Kidney glomerular epithelial cell (primary cell): ENCODE measurements at places on chromosomes 1 and 21.
A peak's percentile ranks its signal among the peaks of the same experiment; 100 is the strongest.

DNA sequence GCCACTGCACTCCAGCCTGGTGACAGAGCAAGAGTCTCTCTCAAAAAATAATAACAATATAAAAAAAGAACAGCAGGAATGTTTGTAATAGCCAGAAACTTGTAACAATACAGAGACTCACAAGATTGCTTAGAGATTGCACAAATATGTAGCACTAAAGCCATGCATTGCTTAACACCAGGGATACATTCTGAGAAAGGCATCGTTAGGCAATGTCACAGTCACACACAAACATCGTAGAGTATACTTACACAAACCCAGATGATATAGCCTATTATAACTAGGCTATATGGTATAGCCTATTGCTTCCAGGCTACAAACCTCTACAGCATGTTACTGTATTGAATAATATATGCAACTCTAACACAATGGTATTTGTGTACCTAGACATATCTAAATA lies 45.3 kb downstream of the GPATCH2 start:
- no peak for DNase-seq

- DNase-seq = no peak
Observed at GRCh38 chr1:204437796-204438570, 26.4 kb upstream of the PPP1R15B start.

- DNase-seq = no peak
Observed at GRCh38 chr1:9251501-9251900, 16.9 kb downstream of the H6PD start.

- DNase-seq = no peak
Observed at GRCh38 chr1:79478728-79479373, 472.3 kb upstream of the ADGRL4 start.

DNA sequence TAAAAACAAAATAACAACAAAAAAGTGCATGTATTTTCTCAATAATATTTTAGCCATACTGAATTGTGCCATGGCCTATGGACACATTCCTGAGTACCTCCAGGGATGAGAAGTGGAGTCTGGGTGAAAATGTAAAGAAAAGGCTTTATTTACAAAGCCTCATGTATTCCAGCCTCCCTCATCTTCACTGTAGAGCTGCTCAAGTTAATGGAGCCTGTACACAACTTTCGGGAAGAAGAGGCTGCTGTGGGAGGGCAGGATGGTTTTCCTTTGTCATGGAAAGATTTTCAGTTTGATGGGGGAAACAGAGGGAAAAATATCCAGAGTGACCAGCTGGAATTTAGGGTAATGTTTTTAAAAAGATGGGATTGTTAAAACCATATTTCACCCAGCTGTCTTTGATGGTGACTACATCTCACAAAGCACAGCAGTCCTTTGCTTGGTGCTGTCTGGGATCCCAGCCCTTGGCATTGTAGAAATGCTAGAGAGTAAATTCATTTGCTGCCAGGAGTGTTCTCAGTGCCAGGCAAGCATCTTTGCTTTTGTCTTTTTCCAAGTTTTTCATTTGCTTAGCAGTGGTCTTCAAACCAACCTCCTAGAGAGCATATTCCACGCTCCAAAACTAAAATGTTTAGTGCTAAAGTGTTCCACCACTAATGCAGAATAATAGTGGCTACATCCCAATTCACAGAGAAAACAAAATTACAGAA lies 54.9 kb downstream of the DPT start:
- no peak for DNase-seq

GRCh38 chr1:245996811-245997210 lies 510.3 kb downstream of the SMYD3 start:
- no peak for DNase-seq

GRCh38 chr1:27455139-27455811 lies 34.7 kb downstream of the WASF2 start:
- DNase-seq = peak; percentile 85

GRCh38 chr1:204286831-204287421 lies 72.8 kb downstream of the PLEKHA6 start:
- DNase-seq = no peak

DNA sequence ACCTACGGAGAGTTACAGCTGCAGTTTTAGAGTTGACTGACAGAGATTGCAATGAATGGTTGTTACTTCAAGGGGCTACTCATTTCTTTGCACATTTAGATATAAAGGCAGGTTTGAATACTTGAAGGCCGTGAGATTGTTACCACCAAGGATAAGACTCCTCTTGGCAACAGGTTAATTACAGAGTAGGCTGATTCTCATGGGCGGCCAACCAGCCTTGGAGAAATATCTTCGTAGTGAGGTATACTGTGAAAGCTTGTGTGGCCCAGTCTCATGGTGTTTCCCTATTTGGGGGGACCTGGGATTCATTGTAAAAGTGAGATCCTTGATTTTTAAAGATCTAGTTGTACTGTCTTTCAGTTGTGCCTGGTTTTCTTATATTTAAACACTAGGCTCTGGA lies 103.2 kb upstream of the OLFM3 start:
- DNase-seq = peak; percentile 41

GRCh38 chr1:1127551-1128451 lies 11.9 kb upstream of the C1orf159 start:
- DNase-seq = no peak

DNA sequence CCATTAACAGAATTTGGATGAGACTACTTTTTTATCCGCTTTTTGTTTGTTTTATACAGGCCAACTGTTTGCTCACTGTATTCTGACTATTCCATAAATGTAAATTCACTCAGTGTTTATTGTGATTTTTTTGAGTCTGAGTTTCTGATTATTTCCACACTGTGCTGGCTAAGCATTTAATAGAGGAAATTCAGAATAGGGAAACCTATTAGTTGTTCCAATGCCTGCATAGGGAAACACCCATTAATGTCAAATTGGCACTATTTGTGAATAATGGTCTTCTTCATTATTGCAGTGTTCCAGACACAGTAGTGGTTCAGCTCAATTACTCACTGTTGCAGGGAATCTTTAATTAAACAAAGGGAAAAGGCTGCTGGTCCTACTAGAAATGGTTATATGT lies 174.7 kb upstream of the SGIP1 start:
- no peak for DNase-seq

- DNase-seq = no peak
Observed at GRCh38 chr1:52413410-52413989, 9.1 kb downstream of the PRPF38A start.

DNA sequence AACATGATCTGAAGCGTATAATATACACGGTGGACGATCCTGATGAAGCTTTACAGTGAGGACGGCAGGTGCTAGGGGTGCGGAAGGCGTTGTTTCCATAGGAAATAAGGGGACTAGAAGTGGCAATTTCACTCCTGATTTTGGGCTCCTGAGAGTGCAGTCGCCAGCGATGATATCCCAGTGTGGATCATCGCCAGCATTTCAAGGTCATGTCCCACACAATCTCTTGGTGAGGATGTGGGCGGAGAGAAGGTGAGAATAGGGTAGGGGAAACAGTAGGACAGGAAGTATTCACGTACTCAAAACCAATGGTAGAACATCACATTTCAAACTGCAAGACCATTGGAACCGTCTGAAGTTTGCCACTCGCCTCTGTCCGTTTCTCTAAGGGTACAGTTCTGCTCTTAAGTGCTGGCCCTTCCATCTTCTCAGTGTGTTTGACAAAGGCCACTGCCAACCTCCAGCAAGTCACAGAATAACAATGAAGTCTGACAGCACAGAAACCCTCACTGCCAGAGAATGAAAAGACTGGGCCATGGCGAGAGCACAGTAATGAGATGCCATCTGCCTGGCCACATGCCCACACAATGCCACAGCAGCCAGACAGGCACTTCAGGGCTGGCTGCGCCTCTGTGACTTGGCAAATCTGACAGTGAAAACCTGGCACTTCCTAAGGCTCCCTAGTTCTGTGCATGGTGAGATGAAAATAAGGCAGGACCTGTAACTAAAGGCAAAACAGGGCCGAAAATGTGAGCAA lies 27.9 kb downstream of the PCSK9 start:
- no peak for DNase-seq

DNA sequence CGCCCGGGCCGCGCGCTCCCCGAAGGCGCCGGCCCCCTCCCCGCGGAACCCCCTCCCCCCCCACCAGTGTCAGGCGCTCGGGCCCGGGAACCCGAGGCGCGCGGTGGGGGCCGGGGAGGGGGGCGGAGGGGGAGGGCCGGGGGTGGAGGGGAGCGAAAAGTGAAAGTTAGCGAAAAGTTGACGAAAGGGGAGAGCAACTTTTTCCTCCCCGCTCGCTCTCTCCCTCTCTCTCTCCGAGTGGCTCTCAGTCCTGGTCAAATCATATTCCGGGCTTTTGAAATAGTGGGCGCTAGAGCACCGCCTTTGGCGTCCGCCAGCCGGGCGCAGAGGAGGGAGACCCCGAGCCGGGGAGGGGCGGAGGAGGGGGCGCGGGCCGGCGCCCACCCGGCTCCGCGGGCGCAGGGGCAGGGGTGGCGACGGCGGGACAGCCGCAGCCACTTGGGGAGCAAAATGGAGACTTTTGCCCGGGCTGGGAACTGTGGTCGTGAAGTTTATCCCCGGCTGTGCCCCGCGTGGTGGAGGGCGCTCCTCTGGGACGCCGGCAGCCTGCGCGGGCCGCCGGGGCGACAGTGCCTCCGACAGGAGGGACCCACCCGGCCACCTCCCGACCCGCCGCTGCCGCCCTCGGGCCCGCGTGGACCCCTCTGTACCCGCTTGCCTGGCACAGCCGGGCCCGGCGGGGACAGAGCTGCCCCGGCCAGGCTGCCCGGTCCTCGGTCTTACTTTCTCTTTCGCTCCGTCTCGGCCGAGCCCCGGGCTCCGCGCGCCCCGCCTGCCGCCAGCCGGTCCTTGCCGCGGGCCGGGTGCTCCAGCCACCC lies 697 bp downstream of the PRDM16 start:
- DNase-seq = no peak

GRCh38 chr1:118944133-118944532 lies 44.0 kb downstream of the TBX15 start:
- DNase-seq = no peak

DNA sequence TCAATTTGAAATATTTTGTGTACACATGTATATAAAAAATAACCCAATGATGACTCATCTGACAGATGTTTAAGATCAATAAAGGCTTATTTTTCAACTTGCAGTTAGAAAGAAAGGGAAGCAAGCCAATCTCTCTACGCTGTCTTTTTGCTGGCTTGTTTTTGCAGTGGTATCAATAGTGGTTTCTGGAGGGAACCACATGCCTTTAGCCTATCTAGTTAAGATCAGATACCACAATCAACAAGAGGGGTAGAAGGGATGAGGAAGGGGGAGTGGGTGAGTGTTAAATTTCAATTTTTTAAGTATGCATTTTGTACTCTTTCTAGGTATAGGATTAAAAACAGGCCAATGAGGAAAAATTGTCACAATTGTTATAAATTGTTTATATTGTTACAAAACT lies 276.2 kb downstream of the KCNH1 start:
- no peak for DNase-seq

GRCh38 chr1:15243275-15244043 lies 3.6 kb upstream of the FHAD1 start:
- no peak for DNase-seq

GRCh38 chr1:43034778-43035177 lies 76.1 kb upstream of the SLC2A1 start:
- DNase-seq = no peak

DNA sequence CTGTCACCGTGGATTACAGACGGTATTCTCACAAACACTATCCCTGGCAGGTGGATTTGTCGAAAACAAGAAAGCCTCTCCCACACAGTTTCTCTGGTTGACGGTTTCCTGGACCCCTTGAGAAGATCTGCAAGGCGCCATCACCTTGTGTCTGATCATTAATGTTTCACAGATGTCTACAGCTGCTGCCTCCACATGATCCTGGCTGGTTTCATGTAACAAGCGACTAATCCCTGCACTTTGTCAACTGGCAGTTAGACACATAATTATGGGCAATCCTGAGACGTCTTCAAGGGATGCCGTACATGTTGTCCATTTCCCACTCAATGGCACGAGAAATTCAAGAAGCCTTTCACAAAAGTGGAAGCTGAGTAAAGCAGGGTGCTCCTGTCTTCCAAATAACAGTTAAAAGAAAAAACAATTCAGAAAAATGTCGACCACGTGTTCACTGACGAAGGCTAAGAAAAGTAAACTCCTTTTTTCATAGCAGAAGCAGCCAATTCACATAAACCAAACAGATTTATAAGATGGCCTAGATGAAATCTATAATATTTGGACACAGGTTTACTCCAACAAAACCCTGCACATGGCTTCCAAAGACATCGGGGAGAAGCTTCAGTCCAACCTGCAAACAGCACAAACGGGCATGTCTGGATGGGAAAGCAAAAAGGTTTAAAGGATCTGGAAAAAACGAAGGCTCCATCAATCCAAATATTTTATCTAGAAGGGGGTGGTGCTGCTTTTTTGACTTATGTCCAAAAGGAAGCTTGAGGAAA lies 52.2 kb downstream of the CAPZB start:
- no peak for DNase-seq

DNA sequence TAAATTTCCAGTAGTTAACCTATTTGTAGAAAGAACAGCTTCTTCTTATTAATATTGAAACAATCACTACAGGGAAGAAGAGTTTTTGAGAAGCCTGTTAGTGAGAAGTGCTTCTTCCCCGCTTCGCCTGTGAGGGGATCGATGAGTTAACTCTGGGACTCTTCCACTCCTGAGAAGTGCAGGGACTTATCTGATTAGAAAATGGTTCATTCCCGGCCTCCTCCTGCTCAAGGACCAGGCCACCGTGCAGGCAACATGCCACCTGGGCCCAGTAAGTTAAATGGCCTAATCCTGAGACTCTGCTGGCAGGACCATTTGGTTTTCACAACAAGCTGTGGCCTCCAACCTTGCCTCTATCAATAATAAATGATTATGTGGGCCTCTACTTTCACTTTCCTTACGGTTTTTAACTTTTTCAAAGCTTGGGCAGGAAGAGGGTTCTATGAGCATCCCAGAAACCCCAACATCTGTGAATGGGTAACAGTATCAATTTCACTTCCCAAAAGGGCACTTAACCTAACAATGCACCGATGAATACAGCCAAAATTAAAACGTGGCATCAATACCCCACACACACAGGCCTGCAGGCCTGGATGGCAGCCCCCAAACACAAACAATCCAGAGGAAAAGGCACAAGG lies 33.1 kb downstream of the SIPA1L2 start:
- no peak for DNase-seq

GRCh38 chr1:15454256-15454655 lies 2.3 kb upstream of the CELA2A start:
- no peak for DNase-seq

GRCh38 chr1:31238612-31238985 lies 1.1 kb downstream of the NKAIN1 start:
- DNase-seq = no peak

- no peak for DNase-seq
Observed at GRCh38 chr1:157380523-157380922, 171.8 kb downstream of the FCRL5 start.
